ENCODE measurements at places on chromosomes 12 and 14. TPM values are rescaled to one million over a fixed set of nuclear protein-coding genes. Genes with fewer than 3 reads are reported as not detected.

DNA sequence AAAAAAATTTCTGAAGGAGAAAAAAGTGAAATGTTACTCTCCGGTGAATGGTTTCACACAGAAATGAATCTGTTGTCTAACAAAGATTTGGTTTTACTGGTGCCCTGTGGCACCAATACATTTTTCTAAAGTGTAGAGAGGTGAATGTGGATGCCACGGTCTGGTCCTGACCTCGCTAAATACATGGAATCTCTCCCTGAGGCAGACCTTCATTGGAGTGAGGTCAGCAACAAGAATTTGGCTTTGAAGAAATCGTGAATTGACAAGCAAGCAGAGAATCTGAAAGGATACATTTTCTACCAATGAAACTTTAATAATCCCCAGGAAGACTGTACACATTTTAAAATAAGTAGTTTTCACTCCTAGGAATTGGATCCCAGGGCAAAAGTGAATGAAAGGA lies 81.2 kb upstream of the OTOGL start:
- no peak for DNase-seq
- H3K36me3 ChIP-seq = no peaks in the 10 kb centered on the region
- peaks cover 2% of the 10 kb centered on the region for H3K27me3 ChIP-seq
- H3K4me3 ChIP-seq = no peak overlapping the region
- no peaks in the 10 kb centered on the region for H3K4me1 ChIP-seq

DNA sequence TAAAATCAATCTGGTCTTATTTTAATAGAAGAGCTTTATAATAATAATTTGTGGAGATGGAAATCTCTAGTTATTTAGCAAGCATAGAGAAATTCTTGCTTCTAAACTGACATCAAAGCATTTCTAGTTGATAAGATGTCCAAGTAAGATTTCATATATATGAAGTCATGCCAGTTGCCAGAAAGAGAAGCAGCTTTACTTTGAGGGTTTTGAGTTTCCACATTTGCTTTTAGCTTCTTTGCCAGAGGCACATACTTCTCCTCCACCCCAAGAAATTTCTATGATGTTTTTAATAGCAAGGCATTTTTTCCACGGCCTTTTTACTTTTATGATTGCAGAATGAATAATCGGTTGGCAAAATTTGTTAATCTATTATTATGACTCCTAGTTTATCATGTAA lies 24.2 kb upstream of the YAF2 start:
- DNase-seq = no peak
- no peak overlapping the region for H3K27ac ChIP-seq
- peaks cover 5% of the 10 kb centered on the region for H3K4me1 ChIP-seq
- H3K27me3 ChIP-seq = peaks cover 3% of the 10 kb centered on the region
- H3K4me3 ChIP-seq = no peak overlapping the region

GRCh38 chr12:43969882-43970281 lies 134.0 kb downstream of the TMEM117 start:
- no peak overlapping the region for H3K27ac ChIP-seq
- no peaks in the 10 kb centered on the region for H3K27me3 ChIP-seq
- H3K4me1 ChIP-seq = no peaks in the 10 kb centered on the region
- no peaks in the 10 kb centered on the region for H3K36me3 ChIP-seq

GPR65 gene
- 21.0 TPM for total RNA-seq

ZNF384 gene
- total RNA-seq = 90.9 TPM

GRCh38 chr12:57839996-57840395 lies 6.5 kb downstream of the CTDSP2 start:
- H3K4me3 ChIP-seq = no peak overlapping the region
- no peak for DNase-seq
- H3K27me3 ChIP-seq = no peaks in the 10 kb centered on the region
- peaks cover 90% of the 10 kb centered on the region for H3K4me1 ChIP-seq

NID2 gene
- total RNA-seq = 0.33 TPM

All from activated CD4-positive, alpha-beta T cell treated with anti-CD3 and anti-CD28 coated beads, Interleukin-2, amount 10 ng/mL, durations not matched to agents 7 days and 5 days (primary cell).